ENCODE measurements at places on chromosomes 3 and 15.

DNA sequence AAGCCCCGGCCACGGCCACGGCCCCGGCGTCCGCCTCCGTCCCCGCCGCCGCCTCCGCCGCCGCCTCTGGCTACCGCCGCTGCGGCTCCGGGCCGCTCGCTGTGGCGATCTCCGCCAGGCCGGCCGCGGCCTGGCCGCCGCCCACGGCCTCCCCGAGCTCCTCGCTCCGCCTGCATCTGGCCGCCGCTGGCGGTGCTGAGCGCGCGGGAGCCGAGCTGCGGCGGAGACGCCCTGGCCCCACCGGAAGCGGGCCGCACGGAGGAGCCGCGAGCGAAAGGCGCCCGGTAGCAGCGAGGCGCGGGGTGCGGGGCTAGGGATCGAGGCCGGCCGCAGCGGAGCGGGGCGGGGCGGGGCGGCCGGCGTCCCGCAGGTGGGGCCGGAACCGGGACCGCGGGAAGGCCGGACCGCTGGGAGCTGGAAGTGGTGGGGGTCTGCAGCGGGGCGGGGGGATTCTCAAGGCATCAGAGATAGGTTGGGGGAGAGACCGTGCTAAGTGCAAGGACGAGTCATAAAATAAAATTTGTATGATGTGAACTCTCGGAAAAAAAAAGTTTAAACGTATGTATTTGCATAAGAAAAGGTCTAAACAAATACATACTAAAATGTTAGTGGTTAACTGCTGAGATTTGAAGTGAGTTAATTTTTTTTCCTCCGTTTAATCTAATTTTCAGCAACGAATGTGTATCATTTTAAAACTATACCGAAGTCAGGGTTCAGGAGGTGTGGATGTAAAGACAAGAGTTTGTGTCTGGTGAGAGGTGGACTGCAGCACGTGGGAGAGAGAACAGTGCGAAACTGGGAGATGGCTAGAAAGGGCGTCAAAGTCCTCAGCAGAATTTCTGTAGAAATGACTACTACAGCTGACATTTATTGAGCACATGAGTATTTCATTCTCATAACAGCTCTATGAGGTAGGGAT, at the start of gene AVEN:
AVEN (minus strand) TSS at position 334 of the 919 bp plus-strand sequence; CDS start at position 176, 158 bp downstream.
- DNase-seq, result peak; percentile 68

GRCh38 chr3:155891321-155891720, 20.9 kb downstream of the GMPS start:
- no peak for DNase-seq

- DNase-seq, result no peak
These were observed 31.7 kb downstream of the TMEM212 start for GRCh38 chr3:171874879-171875278.

DNA sequence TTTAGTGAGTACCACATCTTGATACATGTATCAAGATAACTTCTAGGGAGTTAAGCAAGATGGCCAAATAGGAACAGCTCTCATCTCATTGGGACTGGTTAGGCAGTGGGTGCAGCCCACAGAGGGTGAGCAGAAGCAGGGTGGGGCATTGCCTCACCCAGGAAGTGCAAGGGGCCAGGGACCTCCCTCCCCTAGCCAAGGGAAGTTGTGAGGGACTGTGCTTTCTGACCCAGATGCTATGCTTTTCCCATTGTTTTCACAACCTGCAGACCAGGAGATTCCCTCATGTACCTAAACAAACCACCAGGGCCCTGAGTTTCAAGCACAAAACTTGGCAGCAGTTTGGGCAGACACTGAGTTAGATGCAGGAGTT, 665.0 kb upstream of the CBLB start:
- no peak for DNase-seq

GRCh38 chr15:97947465-97948260, 12.8 kb upstream of the ARRDC4 start:
- DNase-seq, result no peak

DNA sequence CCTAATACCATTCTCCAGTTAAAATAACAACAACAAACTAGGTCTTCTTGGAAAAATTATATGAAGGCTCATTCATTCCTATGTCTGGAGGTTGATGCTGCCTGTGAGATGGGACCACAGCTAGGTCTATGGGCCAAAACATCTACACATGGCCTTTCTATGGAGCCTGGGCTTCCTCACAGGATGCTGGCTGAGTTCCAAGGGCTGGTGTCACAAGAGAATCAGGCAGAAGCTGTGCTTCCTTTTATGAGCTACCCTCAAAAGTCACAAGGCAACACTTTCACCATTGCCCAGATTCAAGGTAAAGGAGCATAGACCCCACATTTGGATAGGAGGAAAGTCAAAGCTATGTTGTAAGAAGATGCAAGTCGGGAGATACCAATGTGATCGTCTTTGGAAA, 4.6 kb upstream of the RTP2 start:
- no peak for DNase-seq

GRCh38 chr3:2851835-2852234, 258.3 kb downstream of the IL5RA start:
- no peak for DNase-seq

GRCh38 chr3:46882377-46883053, 5.0 kb downstream of the PTH1R start:
- no peak for DNase-seq

GRCh38 chr15:69718436-69718835, 265.8 kb downstream of the RPLP1 start:
- no peak for DNase-seq

DNA sequence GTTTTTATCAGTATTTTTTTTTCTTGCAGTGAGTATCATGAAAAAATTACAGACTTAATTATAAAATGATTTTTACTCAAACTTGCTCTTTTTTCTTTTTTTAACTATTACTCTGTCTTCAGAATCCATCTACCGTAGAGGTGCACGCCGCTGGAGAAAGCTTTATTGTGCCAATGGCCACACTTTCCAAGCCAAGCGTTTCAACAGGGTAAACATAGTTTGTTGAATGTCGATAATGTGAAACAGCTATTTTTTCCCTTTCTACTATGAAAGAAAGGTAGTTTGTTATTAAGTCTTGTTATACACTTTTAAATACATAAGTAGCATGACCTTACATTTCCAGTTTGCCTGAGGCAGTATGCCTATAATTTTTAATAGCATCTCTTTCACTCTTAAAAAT, 45.6 kb downstream of the PRKCI start:
- no peak for DNase-seq

- DNase-seq, result no peak
These were observed 46.6 kb upstream of the DUSP7 start for GRCh38 chr3:52102934-52103333.

DNA sequence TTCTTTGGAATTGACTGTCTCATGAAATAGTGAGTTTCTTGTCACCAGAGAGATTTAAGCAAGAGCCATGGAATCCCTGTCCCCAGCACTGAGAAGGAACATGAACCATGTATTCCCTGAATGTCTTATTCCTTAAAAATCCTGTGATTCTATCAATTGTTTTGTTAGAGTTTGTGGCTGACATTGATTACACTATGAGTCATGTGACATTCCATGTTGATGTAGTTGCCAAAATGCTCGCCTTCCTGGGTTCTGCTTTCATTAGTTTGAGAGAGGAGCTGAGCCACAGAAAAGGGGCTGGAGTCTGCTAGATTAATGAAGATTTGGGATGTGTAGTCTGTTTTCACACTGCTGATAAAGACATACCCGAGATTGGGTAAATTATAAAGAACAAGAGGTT, 294.9 kb upstream of the CTDSPL start:
- no peak for DNase-seq

DNA sequence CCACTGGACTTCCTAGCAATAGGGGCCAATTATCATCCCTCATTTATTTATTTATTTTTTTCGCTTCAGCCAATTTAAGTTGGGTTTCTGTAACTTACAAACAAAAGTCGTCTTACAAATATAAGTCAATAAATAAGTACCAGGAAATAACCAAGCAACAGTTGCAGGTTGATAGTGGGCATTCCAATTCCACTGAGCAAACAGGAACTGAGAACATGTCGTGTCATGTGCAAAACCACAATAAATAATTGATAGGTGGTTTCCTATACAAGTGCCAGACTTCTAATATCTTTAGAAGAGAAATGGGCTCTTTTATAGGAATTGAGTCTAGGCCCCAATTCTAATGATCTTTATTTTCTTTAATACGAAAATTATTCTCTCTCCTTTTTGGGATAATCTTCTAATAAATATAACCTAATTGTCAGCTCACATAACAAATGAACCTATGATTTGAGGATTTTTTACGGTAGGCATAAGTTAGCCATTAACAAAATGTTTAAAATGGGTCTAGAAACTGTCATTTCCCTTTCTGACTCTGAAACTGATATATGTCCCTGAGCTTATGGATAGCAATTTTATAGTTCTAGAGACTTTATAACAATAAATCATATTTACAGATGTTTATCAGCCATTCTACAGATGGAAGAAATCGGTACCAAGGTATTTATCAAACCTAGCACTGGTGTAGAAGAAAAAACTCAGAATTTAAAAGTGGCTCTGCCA, 571.8 kb downstream of the FOXP1 start:
- no peak for DNase-seq

DNA sequence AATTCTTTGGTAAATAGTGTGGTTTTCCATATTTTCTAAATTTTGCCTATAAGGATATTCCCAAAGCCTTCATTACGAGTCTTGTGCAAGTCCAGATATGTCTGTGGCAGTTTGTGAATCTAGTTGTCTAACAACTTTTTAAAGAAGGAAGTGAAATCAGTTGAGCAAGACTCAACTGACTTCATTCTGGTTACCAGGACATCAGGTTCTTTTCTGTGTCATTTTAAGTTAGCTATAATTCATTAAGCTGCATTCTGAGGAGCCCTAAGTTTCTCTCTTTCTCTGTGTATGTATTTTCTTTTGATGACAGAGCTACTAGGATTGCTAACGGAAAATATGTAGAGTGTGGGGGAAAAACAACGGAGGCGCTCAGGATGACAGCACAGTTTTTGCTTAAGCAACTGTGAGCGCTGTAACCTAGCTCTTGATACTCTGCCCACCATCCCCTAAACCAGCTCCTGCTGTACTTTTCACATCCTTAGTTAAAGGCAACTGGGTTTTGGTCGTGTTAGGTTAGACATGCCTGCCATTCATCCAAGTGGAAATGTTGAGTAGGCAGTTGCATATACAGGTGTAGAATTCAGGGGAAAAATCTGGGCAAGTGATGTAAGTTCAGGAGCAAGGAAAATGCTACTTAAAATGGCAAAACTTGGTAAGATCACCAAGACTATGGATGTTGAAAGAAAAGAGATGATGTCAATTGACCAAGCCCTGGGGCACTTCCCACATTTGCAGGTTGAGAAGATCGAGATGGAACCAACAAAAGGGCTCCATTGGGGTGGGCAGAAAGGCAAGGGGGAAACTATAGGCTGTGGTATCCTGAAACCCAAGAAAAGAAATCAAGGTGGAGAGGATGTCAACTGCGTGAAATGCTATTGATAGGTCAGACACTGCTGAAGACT, 9.2 kb downstream of the MFSD1 start:
- no peak for DNase-seq

GRCh38 chr3:114857299-114857701, 289.8 kb downstream of the ZBTB20 start:
- DNase-seq, result no peak

GRCh38 chr3:183313764-183314163, 60.7 kb downstream of the B3GNT5 start:
- DNase-seq, result no peak

DNA sequence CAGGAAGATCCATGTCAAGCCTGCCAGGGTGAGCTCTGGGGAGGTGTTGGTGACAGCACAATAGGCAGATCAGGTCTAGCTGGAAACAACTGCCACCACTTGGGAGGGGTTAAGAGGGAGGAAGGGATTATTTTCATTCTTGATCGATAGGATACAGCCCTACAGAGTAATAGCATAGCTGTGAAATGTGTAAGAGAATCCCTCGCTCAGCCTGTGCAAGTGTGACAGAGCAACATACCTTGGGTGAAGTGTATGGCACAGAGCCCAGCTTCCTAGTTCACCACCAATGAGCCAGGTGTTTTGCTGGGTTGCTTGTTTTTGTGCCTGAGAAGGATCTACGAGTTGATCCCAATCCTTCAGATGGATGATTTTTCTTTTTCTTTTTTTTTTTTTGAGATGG, 9.2 kb upstream of the DCUN1D1 start:
- no peak for DNase-seq

DNA sequence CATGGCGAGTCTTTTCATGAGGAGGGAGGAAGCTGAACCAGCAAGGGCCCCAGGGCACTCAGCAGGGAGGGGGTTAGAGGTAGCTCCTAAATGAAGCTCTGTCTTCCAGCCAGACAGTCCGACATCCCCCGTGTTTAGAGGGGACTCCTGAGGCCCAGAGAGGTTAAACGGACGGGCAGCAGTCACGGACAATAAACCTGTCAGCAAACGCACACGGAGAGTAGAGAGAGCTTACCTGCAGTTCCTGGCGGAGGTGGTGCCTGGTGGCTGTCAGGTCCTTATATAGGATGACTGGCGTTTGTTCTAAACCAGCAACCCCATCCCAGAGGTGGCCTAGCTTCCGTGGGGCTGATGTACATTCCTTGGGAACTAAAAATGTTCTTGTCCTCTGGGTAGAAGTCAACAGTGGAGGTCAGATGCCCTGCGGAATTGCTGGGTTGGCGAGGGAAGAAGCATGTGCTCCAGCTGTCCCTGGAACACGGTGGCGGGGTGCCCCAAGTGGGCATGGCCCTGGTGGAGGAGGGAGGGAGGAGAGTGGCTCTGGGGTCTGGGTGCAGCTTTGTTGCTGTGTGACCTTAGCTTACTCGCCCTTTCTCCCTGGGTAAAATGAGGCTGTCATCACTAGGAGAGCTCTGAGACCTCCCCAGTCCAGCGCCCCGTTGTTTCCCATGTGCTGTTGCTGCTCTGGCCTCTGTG, 2.1 kb downstream of the GHRL start:
- no peak for DNase-seq

DNA sequence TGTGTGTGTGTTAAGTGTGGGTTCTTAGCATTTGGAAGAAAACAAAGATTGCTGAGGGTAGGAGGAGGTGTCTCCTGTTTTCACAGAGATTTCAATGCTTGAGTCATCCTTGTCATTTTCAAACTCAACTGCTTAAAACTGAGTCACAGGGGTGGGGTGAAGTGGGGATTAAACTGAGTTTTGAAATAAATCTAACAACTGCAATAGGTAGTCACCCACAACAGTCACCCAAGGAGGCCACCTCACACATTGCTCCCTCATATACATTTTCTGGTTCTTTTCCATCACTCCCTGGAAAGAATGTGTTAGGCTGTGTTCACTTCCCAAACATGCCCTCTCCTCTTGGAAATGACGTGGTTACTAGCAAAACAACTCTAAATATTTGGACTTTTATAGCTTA, 187.7 kb upstream of the CMC1 start:
- peak; percentile 13 for DNase-seq

DNA sequence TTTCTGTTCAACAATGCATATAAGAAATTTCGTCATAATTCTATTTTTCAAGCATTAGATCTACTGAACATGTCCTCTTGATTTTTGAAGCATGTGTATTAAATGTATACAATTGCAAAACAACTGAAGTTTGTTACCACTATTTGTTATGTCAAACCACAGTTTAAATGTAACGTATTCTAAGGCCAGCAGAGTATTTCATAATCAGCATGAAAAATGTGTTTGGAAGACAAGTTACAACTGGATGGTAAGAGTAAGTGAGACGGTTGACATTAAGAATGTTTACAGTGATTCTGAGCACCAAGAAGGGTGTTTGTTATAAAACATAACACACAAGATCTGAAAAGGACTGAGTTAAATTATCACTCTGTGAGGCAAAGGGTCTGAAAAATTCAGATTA, 738.4 kb downstream of the PLOD2 start:
- DNase-seq, result no peak

GRCh38 chr3:40108643-40109042, 200.9 kb upstream of the EIF1B start:
- no peak for DNase-seq

GRCh38 chr3:120437559-120437958, 13.2 kb downstream of the FSTL1 start:
- no peak for DNase-seq

GRCh38 chr3:197463279-197463678, 92.5 kb downstream of the BDH1 start:
- DNase-seq, result no peak

GRCh38 chr3:155339052-155339451, 45.6 kb upstream of the STRIT1 start:
- no peak for DNase-seq
